Stimulated activated CD4-positive, alpha-beta T cell treated with anti-CD3 and anti-CD28 coated beads, Interleukin-15, amount 100 ng/mL, for 1 hour (primary cell): ENCODE measurements at places on chromosomes 1 and 21.

GRCh38 chr1:163737261-163737660, 415.5 kb downstream of the NUF2 start:
- DNase-seq = no peak

DNA sequence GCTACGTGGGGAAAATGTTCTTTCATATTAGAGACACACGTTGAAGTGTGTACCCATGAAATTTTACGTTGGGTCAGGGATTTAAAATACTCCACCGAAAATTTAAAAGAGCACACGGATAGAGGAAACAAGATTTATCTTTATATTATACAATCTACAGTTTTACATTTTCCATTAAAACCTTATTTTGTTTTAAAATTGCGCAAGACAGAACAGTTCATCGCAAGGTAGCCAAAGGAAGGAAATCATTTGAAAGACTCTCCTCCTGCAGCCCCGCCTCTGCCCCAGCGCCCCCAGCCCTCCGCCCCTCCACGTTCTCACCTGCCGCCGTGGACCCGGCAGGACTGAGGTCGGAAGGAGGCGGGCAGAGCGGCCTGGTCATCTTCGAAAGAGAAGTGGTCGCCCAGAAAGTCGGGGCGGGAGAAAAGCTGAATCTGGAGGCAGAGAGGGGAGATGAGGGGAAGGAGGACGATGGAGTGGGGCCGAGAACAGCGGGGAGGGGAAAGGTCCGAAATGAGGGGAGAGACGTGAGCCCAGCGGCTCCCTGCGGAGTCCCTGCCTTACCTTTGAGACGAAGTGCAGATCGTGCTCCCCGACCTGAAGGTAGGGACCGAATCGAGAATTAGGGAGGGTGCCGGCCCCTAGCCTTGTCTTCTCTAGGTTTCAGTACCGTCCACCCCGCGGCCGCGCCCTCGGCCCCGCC, 18.0 kb downstream of the CRYBG2 start:
- no peak for DNase-seq

- DNase-seq = no peak
Observed at GRCh38 chr1:94095112-94095637, 25.8 kb downstream of the ABCA4 start.

- no peak for DNase-seq
Observed at GRCh38 chr21:23853796-23854379, 1753.4 kb downstream of the MRPL39 start.

DNA sequence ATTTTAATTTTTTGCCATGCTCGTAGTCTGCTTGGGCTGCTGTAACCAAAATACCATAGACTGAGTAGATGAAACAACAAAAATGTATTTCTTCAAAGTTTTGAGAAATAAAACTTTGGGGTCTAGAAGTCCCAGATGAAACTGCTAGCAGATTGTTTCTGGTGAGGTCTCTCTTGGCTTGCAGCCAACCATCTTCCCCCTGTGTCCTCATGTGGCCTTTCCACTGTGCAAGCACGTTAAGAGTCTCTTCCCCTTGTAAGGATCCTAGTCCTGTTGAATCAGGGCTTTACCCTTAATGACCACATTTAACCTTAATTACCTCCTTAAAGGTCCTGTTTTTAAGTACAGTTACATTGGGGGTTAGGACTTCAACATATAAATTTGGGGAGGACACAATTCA, 86.6 kb downstream of the PTBP2 start:
- no peak for DNase-seq

DNA sequence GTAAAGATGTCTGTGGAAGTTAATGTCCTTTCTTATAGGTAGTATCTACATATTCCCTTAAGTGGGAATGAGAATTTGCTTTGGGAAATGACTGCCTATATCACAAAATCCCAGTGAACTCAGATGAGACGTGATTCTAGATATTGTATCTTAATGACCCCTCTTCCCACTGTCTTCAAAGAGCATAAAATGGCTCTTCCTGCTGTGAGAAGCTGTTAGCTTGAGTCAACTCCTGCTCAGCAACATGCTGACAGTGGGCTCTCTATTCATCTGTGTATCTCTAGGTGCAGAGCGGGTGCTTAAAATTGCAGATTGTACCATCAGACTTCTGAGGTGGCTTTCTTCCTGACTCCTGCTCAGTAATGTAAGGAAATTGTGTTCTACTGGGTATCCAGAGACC, 100.6 kb downstream of the SPAG17 start:
- no peak for DNase-seq

- no peak for DNase-seq
Observed at GRCh38 chr1:160866001-160866694, 3.5 kb upstream of the CD244 start.

DNA sequence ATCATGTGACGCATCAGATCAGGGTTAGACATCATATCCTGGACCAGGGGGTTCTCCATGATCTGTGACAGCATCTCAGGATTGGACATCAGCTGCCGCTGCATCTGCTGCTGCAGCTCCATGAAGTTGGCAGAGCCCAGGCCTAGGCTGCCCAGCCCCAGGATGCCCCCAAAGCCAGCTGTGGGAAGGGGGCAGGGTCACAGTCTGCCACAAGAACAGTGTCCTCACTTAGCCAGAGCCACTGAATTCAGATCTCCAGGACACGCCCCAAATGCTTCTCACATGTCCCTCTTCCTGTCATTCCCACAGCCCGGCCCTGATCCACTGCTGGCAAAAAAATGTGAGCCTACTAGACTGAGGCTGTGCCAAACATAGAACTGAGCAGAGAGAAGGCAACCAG, 3.2 kb downstream of the UBQLN4 start:
- no peak for DNase-seq

GRCh38 chr1:234599617-234600417, 10.2 kb downstream of the IRF2BP2 start:
- peak; percentile 48 for DNase-seq

DNA sequence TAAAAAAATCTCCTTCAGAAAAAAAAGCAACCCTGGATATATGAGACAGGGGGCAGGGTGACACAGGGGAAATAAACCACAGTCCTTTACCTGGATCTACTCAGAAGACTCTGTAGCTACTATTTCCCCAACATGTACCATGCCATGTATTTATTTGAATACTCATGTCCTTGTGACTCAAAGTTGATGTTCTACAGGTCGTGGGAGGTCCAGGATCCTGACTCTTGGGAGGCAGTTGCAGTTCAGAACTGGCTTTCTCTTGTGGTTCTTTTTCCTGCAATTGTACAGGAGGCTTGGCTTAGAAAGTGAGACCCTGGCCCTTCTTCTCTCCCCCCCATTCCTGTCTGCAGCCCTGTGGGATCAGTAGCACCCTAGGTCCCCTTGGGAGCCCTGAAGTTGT, 5.8 kb upstream of the IL24 start:
- DNase-seq = no peak

GRCh38 chr1:74681449-74681848, 7.9 kb upstream of the ERICH3 start:
- no peak for DNase-seq

DNA sequence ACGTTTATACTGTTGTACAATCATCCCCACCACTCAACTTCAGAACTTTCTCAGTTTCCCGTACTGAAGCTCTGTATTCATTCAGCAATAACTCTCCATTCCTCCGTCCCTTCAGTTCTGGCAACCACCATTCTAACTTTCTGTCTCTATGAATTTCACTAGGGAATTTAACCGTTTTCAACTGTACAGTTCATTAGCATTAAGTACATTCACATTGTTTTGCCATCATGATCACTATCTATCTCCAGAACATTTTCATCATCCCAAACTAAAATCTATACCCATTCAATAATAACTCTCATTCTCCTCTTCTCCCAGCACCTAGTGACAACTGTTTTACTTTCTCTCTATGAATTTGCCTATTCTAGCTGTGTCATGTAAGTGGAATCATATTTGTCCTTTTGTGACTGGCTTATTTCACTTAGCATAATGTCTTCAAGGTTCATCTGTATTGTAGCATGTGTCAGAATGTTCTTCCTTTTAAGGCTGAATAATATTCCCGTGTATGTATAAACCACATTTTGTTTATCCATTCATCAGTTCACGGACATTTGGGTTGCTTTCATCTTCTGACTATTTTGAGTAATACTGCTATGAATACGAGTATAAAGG, 75.0 kb downstream of the CEP350 start:
- no peak for DNase-seq

DNA sequence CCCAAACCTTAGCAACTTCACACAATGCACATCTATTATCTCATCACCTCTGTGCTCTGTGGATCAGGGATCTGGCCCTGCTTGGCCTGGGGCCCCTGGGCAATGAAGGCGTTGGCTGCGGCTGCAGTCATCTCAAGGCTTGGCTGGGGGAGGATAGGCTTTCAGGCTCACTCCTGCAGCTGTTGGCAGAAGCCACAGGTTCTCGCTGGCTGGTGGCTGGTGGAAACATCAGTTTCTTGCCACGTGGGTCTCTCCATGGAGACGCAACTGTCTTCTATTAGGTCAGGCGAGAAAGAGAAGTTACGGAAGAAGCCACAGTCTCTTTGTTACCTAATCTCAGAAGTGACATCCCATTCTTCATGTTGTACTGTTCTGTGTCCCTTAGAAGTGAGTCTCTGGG, 3.6 kb upstream of the NPPA start:
- no peak for DNase-seq

GRCh38 chr1:16442265-16442664, 1.7 kb downstream of the NECAP2 start:
- DNase-seq = no peak

DNA sequence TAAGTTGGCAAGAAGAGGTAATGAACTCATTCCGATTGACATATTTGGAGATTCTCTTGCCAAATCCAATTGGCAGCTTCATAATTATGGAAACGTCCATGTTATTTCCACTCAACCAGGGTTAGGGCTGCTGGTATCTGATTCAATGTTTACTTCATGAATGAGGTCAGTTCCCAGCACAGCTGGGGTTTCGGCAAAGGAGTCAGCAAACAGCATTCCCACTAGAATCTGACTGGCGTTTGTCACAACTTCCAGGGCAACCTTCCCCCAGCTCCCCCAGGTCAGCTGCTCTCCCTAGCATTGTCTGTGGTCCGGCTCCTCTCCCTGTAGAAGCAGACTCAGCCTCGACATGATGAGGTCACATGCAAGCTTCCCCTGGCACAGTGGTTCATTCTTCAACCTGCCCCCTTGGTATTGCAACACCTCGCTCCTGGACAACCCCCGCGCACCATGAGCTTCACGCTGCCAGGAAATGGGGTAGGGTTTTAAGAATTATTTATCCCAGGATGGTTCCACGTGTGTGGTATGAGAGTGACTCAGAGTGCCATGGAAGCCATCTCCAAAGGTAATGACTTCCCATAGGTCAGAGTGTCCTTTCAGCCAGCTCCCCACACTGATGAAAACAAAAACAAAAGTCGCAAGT, 100.7 kb upstream of the SLC25A33 start:
- no peak for DNase-seq

DNA sequence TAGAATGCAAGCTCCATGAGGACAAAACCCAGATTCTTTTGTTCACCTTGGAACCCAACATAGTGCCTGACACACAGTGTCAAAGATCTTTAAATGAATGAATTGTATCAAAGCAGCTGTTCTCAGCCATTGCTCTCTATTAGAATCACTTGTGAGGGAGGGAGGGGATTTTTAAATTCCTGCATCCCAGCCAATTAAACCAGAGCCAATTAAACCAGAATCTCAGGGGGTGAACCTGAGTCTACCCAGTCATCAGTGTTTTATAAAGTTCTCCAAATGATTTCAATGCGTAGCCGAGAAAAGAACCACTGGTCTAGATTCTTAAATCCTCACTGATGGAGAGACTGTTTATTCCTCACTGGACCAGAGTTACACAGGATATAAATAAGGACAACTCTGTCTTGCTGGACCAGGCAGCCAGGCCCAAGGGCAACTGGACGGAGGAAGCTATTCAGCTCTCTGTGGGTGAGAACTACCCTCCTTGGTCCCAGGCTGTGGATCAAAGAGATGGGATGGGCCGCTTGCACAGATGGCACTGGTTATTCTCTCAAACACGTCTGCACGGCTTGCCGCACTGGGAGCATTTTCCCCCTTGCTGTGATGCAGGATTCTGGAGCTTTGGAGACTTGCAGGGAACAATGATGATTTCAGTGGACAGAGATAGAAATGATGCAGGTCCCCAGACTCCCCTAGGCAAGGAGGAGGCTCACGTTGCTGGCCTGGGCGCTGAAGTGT, 20.0 kb upstream of the CDCA8 start:
- DNase-seq = no peak

DNA sequence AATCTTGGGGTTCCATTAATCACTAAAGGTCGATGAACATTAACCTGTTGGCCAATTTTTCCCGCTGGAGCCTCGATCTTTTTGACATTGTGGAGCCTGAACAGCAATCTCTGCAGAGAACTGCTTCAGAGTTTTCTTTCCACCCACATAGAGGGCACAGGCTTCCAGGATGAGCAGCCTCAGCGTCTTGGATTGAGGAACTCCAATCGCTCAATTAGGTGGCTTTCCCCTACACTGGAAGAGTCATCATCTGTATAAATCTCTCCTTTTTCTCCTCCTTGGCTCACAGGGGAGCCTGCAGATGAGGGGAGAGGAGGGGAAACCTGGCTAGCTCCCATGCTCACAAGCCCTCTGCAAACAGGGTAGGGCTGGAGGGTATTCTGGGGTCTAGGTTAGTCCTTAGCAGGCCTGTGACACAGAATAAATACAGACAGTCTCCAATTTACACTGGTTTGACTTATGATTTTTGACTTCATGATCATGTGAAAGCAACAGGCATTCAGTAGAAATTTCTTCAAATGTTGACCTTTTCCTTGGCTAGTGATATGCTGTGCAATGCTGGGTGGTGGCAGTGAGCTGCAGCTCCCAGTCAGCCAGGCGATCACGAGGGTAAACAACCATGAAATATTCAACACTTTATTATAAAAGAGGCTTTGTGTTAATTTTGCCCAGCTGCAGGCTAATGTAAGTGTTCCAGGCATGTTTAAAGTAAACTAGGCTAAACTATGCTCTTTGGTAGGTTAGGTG, 80.8 kb downstream of the PGBD5 start:
- no peak for DNase-seq

- no peak for DNase-seq
Observed at GRCh38 chr1:24418898-24419628, 3.5 kb downstream of the NIPAL3 start.

GRCh38 chr1:9687874-9688582, 36.5 kb downstream of the PIK3CD start:
- DNase-seq = no peak

- no peak for DNase-seq
Observed at GRCh38 chr1:24308365-24309015, 10.7 kb upstream of the GRHL3 start.

DNA sequence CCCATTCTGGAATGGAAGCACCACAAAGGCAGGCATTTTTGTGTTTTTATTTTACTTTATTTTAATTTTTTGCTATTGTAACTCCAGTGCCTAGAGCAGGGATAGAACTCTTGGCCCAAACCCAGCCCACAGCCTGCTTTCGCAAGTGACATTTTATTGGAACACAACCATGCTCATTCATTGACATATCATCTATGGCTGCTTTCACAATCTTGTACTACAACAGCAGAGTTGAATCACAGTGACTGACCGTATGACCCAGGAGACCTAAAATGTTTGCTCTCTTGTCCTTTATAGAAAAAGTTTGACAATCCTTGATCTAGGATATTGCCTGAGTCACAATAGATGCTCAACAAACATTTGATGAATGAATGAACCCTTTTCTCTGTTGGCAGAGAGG, 83.9 kb upstream of the ATP1A1 start:
- no peak for DNase-seq

- DNase-seq = no peak
Observed at GRCh38 chr1:153447498-153448170, 12.8 kb downstream of the S100A7 start.
